ENCODE measurements at places on chromosomes 5 and 9.

- no peak for DNase-seq
Observed at GRCh38 chr9:75504721-75505120, 385.8 kb upstream of the PCSK5 start.

- DNase-seq = peak; percentile 26
Observed at GRCh38 chr5:108753331-108753730, 5.6 kb downstream of the FER start.

- DNase-seq = peak; percentile 60
Observed at GRCh38 chr5:59615272-59615671, 278.3 kb downstream of the PDE4D start.

DNA sequence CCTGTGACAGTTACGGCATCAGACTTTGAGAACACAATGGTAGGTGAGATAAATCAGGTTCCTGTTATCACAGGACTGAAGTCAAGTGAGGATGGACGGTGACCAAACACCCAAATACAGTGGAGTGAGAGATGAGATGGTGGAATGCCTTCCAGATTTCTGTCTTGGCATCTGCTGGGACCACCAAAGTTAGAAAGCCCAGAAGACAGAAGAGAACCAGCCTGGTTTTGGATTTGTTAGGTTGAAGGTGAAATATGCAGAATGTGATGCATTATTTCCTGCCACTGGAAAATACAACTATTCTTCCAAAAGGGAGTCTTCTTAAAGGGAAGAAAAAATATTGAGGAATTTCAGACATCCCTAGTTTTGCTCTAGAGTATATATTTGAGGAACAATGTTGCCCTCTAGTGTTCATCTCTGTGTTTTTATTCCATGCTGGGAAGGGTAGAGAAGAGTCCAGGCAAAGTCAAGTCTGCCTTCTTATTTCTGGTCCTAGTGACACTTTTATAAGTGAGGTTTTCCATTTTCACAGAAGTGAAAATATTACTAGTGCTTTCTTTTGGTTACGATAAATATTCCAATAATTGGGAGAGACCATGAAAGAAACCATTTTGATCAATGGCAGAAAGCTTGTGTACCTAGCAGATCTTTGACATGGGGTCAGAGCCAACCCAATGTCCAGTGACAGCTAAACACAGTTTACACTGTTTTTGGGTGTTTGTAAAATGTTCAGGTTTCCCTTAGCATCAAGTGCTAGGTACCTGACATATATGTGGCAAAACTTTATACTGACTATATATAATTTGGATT, 142.3 kb upstream of the ANKH start:
- DNase-seq = peak; percentile 73

DNA sequence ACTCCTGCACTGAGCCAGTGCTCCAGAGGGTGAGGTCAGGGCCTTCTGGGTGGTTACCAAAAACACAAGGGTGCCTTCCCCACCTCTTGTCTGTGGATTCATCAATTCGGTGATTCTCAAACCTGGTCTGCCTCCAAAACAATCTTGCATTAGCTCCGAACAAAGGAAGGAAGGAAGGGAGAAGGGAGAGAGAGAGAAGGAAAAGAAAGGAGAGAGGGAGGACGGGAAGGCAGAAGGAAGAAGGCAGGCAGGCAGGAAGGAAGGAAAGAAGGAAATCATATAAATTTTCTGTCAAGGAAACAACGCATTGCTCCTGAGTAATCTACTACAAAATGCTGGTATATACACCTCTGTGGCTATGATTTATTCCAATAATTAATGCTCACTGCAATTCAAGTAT, 39.3 kb downstream of the MYO10 start:
- DNase-seq = no peak

DNA sequence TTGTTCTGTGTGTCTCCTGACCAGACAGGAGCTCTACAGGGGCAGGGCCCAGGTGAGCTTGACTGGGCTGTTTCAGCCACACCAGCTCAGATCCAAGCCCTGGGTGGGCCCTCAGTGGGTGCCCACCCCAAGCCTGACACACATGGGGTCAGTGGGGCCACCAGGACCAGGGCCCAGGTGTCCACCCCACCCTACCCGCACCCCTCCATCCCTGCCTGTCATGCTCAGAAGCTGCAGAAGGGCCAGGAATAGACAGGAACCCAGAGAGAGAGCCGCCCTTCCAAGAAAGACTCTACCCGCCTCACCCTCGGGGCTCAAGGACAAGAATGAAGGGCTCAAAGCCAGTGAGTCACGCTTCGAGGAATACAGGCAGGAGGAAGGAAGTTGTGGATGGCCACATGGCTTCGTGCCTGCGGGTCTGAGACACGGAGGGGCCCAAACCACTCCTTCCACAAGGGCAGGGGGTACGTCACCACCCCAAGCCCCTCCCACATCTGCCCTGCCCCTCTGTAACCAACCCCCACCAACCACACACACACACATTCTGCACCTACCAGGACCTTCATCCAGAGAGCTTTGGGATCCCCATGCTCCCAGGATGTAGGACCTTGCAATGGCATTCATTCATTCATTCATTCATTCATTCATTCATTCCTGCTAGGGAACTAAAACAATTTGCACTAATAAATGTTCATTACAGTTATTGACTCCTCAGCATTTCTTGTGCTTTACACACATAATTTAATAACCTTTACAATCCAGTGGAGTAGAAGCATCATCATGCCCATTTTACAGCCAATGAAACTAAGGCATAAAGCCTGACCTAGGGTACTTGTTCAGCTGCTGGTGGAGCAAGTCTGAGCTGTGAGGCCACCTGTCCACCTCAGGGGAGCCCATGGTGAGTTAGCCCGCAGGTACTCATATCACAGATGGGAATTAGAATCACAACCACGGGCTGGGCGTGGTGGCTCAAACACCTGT, 55.9 kb upstream of the STXBP1 start:
- DNase-seq = peak; percentile 95

DNA sequence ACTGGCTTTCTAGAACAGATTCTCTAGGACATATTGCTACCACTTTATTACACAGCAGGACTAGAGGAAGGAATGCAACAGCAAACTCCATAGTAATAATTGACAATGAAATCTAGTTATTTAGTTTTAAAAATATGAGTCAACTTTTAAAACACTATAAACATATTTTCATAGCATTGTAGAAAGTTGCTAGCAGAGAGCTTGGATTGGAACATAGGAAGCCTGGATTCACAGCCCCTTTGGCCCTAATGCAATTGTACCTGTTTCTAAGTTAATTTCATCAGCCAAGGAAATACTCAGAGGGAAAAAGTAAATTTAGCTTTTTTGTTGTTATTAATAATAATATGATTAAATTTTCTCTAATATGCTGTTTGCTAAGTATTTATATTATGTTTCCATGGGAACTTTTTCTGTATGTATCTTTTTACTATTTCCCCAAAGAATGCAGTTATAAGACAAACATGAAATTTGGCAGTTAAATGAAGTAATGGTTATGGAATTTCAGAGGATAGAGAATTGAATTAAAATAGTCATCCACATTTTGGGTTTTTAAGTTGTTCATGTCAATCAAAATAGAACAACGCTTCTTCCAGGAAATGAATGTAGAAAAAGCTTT, 45.6 kb downstream of the VCAN start:
- no peak for DNase-seq

GRCh38 chr9:133162861-133163503, 732 bp downstream of the GBGT1 start:
- DNase-seq = no peak

DNA sequence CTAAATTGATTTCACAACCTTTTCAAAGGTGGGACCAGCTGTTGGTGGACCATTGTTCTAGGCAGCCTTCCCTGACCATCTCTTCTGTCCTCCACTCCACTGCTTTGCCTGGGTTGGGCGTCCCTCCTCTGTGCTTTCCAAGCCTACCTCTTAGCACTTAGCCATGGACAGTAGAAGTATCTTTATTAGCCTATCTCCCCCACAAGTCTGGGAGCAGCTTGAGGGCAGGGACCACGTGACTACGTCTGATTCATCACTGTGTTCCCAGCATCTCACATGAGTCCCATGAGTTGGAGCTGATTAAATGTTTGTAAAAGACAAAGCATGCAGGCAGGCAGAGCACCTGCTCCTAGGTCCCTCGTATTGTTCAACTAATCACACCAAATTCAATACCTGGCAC, 20.9 kb downstream of the MORN5 start:
- DNase-seq = peak; percentile 69

- DNase-seq = peak; percentile 27
Observed at GRCh38 chr5:55657443-55657842, 54.7 kb downstream of the SLC38A9 start.

DNA sequence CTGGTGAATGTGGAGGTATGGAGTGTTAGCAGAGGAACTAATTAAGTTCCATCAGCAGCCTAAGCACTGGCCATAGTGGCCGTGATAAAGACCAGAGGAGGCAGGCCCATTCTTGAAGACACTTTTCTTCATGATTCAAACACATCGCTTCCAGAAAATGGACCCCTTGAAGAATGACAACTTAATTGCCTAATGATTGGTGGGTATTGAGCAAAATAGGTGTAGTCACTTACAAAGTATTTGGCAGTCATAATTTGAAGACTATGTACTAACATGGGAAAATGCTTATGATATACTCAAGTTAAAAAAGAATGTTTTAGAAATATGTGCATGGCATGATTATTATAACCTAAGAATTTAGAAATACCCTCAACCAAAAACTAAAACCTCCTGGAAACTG, 44.8 kb downstream of the MEGF10 start:
- DNase-seq = peak; percentile 7

- DNase-seq = no peak
Observed at GRCh38 chr9:133323991-133324703, 11.8 kb downstream of the SURF6 start.

- DNase-seq = peak; percentile 69
Observed at GRCh38 chr9:97615439-97616072, 17.6 kb downstream of the TSTD2 start.

DNA sequence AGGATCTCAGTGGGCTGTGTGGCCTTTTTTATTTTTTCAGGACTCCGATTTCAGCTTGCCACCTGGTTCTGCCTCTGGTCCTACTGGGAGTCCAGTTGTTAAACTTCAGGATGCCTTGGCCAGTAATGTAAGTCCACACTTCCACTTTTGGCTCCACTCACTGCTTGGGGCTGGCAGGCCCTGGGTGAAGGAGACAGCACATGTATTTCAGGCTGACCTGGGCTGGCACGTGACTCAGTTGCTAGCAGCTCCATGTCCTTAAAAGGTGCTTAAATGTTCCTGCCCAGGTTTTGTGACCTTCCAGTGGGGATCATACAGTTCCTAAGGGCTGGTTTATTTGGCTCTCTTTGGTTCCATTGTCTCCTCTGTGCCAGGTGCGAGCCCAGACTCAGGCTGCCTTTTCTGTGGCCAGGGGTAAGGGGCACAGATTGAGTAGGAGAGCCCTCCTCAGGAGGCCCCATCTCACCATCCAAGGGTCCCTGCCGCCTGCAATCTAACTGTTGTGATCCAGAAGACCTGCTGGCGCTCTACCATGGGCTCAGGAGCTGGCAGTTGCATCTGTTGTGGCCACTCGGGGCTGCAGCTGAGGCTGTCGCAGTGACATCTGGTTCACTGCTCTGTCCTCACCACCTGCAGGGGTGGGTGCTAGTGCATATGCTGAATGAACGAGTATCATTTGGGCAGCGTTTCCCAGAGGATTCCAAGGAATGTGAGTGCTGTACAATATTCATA, 19.2 kb upstream of the POMT1 start:
- no peak for DNase-seq

DNA sequence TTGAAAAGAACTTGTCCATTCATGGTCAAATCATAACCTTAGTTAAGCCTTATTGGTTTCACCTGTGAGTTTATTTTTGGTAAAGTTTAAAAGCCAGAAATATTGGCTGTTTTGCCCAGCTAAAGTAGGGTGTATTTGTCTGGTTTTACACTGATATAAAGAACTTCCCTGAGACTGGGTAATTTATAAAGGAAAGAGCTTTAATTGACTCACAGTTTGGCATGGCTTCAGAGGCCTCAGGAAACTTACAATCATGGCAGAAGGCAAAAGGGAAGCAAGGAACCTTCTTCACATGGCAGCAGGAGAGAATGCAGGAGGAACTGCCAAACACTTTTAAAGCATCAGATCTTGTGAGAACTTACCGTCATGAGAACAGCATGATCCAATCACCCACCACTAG, 55.3 kb downstream of the JAKMIP2 start:
- no peak for DNase-seq

DNA sequence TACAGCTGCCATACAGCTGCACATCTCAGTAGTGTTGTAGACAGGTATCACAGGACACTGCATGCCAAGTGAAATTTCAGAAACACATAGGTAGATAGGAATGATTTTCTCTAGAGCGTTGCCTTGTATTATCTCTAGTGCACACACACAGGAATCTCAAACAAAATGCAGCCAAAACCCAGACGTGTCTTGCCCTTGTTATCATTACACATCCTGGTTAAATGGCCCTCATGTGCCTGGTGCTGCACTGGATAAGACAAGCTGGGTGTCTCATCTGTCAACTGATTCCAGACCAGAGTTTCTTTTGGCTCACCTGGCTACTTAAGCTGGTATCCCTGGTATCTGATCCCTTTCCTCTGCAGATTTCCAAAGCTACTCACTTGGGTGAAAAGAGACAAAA, 59.7 kb downstream of the SAXO1 start:
- no peak for DNase-seq

- no peak for DNase-seq
Observed at GRCh38 chr5:175752826-175753535, 95.1 kb downstream of the HRH2 start.

- DNase-seq = no peak
Observed at GRCh38 chr5:139295346-139296057, 2.0 kb downstream of the MATR3 start.

- no peak for DNase-seq
Observed at GRCh38 chr5:83148370-83148769, 71.0 kb downstream of the XRCC4 start.

GRCh38 chr9:26502311-26502710, 390.3 kb downstream of the CAAP1 start:
- DNase-seq = no peak

DNA sequence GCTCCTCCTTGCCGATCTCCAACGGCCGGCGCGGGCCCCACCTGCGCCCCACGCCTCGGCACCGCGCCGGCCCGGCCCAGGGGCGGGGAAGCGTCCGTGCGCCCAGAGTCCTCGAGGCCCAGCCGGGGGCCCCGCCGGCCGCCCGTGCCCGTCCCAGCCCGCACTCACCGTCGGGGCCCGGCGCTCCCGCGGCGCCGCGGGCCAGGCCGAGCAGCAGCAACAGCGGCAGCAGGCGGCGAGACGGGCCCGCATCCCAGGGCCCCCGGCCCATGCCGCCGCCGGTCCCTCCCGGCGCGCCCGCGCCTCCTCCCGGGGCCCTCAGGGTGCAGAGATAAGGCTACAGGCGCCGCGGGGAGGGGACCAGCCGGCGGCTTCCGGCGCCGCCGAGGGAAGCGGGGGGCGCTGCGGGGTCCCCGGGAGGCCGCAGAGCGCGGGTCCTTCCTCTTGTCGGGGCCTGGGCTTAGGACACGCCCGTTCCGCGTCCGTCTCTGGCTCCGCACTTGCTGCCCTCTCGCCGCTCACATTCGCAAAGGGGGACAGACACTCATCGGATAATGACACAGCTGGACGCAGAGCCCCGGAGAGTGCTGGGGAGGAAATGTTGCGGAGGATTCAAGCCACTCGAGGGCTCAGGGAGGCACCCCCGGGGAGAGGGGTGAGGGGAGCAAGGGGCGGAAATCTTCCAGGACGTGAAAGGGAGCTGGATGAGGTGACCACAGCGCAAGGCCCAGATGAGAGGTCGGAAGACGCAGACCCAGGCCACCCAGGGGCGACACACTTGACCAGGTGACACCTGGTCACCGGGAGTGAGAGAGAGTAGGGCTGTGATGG, at the start of gene SUSD1:
SUSD1 (minus strand) TSS at position 333 of the 831 bp plus-strand sequence; CDS start at position 271, 62 bp downstream.
- DNase-seq = no peak

Data from epithelial cell of esophagus (primary cell).